ENCODE measurements at places on chromosomes 3 and 15.

DNA sequence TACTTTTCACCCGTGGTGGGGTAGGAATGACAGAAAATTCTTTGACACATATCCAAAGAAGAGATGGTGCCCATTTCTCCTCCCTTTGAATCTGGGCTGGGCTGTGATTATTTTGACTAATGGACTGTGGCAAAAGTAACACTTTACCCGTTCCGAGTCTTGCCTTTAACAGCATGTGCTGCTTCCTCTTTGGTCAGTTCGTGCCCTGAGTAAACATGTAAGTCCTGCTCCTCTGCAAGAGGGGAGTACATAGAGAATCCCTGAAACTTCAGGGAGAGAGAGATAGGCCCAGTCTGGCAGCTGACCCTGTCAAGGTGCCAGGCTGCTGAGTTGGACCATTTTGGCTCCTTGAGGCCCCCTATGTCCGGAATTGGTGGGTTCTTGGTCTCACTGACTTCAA, 243.1 kb downstream of the EPHB1 start:
- no peak for DNase-seq

GRCh38 chr15:66662522-66662921, 39.5 kb upstream of the SMAD6 start:
- no peak for DNase-seq

DNA sequence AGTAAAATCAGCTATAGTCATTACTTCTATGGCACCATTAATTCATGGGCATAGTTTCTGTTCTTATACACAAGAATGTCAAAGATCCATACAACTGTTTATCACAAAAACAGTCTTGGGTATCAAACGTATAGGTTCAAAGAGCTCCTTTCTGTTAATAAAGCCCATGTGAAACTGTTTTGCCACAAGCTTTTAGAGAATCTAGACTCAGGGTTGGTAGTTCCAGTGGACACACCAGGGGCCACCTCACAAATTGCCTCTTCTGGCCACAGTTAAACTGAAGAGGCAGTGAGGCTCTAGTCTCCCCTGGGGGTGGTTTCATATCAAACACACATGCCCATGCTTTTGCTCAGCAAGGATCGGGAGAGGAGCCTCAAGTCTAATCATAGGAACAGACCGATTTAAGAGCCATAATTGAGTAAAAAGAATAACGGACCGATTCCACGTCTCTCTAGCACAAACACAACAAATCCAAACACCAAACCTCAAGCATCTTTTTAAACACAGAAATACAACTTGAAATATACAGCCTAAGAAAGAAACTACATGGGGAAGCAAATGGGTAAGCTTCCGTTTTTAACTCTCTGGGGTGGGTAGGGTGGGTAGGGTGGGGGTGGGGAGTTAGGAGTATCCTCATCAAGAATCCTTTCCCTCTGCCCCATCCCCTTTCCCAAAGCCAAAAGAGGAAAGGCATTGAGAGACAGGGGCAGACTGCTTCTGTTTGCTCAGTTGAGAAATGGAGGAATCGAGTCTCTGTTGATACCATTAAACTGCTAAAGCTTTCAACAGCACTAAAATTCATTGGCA, 443.3 kb downstream of the MAGI1 start:
- no peak for DNase-seq

GRCh38 chr3:81558106-81558505, 203.3 kb downstream of the GBE1 start:
- DNase-seq, result no peak

DNA sequence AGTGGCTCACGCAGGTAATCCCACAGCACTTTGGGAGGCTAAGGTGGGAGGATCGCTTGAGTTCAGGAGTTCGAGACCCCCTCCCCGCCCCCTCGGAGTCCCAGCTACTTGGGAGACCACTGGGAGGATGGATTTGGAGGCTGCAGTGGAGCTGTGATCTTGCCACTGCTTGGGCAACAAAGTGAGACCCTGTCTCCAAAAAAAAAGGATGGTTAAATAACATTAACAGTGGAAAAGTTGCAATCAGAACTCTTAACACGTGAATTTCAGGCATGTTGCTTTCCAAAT, 1.4 kb upstream of the TMEM87A start:
- no peak for DNase-seq

- DNase-seq, result no peak
Measured at GRCh38 chr3:133371181-133371580, 28.7 kb upstream of the BFSP2 start.

DNA sequence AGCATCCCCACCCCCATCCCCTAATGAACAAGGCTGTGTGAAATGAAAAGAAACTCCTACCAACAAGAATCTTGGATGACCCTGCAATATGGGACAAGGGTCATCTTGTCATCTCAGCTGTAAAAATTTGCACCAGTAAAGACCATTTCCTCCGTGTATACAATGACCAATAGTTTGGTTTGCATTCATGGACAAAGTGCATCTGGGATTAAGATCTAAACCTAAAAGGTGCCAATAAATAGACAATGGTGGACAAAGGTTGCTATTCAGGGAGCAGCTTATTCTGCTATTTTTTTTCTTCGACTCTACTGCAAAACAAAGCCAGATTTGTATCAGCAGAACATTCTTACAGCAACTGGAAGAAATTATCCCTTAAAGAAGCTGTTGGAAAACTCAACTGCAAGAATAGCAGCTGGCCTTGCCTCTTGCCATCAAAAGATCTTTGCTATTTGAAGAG, 8.0 kb downstream of the MGLL start:
- DNase-seq, result no peak

GRCh38 chr3:146326875-146327543, 76.1 kb upstream of the PLSCR4 start:
- no peak for DNase-seq

GRCh38 chr3:144324076-144324475, 352.5 kb downstream of the DIPK2A start:
- DNase-seq, result no peak

- DNase-seq, result no peak
Measured at GRCh38 chr3:192237992-192238608, 489.2 kb downstream of the FGF12 start.

DNA sequence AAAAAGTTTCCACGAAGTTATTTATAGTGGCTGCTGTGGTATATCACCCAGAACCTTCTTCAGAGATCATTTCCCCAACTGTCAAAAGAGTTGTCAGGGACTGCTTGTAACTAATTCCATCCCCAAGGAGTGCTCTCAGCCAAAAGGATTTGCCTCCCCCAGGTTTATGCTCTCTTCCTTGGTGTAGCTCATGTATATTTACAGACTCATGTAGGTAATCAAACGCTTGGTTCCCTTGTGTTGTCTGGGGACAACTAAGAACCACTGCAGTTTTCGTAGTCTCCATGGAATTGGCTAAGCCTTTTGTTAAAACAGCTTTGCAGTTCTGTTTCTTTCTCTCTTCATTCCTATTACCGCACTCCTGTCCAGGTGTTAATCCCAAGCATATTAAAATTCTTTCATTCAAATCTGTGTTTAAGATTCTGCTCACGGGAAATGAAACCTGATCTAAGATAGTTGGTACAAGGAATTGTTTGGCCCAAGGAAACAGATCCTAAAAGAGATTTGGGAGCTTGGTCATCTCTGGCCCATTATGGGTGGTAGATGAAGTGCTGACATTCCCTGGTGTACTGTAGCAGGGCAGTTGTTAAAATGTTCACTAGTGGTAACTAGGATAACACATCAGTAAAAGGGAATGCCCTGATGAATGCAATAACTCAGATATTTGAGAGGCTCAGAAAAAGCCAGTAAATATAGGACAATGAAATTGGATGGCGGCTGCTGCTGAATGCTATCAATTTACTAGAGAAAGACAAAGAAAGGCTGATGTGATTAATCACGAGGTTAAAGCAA, 361.3 kb upstream of the GBE1 start:
- DNase-seq, result no peak

DNA sequence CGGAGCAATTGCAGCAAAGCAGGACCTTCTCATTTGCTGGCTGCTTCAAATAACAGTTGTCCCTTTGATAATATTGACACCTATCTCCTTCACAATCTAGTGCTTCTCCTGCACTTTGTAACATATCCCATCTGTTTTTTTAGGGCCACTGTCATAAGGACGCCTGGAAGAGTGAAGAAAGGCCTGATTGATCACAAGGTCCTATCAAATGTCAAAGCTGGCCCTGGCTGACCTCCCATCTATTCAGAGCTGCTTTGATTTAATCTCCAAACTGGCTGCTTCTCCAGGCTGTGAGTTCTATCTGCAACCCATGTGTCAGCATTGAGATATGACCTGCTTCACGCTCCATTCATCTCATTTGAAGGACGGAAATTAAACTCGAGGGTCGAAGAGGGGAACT, 601.2 kb upstream of the KCNMB2 start:
- DNase-seq, result no peak

- DNase-seq, result no peak
Measured at GRCh38 chr3:44058022-44058867, 183.4 kb upstream of the TOPAZ1 start.

GRCh38 chr3:197564097-197564843, 8.5 kb upstream of the BDH1 start:
- DNase-seq, result no peak

GRCh38 chr3:185423178-185423577, 60.2 kb downstream of the MAP3K13 start:
- no peak for DNase-seq

- DNase-seq, result peak; percentile 17
Measured at GRCh38 chr3:127673191-127674100, 694 bp downstream of the ABTB1 start.

DNA sequence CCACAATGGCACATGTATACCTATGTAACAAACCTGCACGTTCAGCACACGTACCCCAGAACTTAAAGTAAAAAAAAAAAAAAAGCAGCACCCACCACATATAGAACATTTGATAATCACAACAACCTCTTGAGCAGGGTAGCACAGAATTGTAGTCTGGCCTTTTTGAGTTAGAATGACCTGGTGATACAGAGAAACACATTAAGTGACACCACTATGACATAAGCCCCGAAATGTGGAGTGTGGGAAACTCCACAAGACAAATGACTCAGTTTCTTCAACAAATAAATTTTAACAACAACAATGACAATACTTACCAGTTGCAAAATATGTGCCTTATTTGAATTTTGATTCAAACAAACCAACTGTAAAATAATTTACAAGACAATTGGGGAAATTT, 46.4 kb downstream of the DRD3 start:
- DNase-seq, result no peak

DNA sequence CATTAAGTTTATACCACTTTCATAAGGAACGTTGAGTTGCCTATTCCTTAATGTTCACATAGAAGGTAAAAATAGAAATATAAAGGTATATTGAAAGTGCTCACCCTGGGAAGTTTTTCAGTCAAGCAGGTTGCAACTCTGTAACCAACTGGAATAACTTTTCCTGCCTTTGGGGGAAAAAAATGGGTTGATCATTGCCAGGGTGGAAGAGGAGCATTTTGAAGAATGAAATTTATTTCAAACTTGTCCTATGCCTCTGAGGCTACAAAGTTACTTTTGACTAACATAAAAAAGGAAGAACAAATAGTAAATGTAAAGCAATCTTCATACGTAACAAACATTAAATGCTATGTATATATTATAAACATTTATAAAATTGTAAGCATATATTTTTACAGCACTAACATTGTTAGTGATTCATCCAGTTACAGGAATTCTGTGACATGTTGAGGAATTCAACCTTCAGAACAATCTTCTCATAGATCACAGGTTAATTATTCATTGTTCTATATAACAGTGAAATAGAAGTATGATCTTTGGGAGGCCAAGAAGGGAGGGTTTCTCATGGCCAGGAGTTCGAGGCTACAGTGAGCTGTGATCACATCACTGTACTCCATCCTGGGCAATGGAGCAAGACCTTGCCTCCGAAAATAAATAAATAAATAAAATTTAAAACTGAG, 13.5 kb downstream of the EFHB start:
- DNase-seq, result no peak

GRCh38 chr3:72223116-72223515, 438.2 kb upstream of the PROK2 start:
- no peak for DNase-seq

- no peak for DNase-seq
Measured at GRCh38 chr15:93274257-93274656, 185.2 kb upstream of the RGMA start.

- DNase-seq, result no peak
Measured at GRCh38 chr15:35071106-35071505, 14.0 kb downstream of the NANOGP8 start.

- no peak for DNase-seq
Measured at GRCh38 chr15:87826119-87826747, 430.3 kb downstream of the NTRK3 start.

DNA sequence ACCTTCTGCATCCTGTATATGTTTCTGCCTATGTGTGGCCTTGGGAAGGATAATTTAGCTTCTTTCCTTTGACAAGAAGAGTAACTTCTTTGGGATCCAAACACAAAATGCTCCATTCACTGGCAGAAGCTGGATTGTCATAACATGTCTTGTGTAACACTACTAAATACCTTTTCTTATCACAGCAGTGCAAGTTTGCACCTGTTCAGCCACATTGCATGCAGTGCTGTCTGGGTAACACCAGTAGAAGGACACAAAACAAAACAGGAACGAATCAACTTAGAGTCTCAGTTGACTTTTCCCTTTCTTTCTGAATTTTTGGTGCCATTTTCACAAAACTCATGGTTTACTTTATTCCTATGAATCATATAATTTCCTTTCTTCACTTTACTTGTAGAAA, 43.6 kb upstream of the TNIK start:
- no peak for DNase-seq

DNA sequence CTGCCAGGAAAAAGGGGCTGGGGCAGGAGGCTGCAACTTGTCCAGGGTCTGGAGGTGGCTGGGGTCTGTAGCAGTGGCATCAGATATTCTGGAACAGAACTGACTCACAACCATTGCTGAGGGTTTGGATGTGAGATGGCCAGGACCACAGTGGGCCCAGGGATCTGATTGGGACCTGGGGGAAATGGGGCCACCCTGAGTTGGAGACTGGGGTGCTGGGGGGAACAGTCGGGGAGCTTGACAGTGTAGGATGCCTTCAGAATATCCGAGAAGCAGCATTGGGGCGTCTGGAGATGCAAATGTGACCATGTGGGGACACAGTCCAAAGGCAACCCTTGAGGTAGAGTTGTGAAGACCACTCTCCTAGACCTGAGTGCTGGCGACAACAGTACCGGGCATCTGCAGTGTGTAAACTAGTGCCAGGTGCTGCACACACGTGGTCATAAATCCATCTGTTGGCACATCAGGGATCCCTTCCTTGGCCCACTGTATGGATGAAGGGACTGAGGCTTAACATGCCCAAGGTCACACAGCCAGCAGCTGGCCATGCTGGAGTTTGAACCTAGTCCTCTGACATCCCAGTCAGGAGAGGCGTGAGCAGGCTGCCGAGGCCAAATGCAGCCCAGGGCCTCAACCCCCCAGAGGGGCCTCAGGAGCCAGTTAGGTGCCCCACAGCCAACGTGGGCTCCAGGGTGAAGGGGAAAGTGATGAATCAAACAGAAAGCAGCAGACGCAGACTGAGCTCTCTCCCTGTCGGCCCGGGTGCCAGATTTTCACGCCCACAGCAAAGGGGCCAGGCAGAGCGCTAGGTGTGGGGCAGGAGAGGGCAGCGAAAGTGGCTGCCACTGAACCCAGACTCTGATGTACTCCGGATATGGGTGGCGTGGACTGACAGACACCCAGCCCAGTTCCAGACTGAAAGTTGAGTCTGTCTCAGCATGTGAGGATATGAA, 18.8 kb downstream of the HEMK1 start:
- DNase-seq, result no peak
